Skin of body (tissue), 3 donors: ENCODE measurements at places on chromosomes 3 and 15. TPM values are rescaled to one million over a fixed set of nuclear protein-coding genes. Genes with fewer than 3 reads are reported as not detected.

GRCh38 chr3:69120879-69121464 is 1.4 kb downstream of the LMOD3 start:
- peak; percentile 19 for DNase-seq

DNA sequence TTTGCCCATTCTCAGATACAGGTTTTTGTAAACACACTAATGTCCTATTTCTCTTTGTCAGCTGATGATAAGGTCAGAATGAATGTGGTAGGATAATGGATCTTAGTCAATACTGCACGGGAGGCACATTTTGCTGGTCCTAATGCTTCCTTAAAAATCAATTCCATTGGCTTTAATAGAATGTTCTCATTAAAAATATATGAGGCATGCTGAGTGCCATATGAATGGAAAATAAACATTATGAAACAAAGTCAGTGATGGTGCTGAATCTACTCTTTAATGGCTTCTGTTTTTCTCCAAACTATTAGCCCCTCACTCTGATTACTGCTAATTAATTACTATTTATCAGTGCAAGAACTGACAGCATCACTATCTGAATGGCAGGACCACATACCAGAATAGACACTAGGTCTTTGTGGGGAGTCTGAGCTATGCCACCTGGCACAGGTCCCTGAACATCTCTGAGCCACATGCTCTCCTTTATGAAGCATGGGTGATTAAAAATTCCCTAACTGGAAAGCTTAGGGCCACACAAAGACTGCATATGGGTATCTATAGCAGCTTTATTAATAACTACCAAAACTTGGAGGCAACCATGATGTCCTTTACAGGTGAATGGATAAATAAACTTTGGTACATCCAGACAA is 278.9 kb downstream of the MEX3B start:
- DNase-seq = no peak

GRCh38 chr3:38614091-38614490 is 35.4 kb downstream of the SCN5A start:
- DNase-seq = no peak

DNA sequence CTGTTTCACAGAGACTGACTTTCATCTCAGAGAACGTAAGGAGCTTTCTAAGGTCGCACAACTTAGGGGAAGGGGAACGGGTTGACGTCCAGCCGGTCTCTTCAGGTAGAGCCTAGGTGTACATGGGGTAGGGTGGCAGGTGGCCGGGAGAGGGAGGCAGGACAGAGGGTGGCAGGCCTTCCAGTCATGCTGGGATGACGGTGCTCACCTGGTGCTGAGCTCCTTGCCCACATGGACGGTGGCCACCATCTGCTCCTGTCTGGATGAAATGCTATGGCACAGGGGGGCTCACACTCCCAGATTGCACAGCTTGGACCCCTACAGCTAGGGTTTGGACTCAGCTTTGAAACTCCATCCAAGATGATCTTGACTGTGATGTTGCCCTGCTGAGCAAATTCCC is 144.5 kb downstream of the ATP10A start:
- DNase-seq = no peak

- no peak for DNase-seq
These were observed 85.0 kb upstream of the DPH6 start for GRCh38 chr15:35630985-35631384.

Gene DAZL
- not detected for total RNA-seq

Gene LEKR1
- total RNA-seq = 0.69 TPM

DNA sequence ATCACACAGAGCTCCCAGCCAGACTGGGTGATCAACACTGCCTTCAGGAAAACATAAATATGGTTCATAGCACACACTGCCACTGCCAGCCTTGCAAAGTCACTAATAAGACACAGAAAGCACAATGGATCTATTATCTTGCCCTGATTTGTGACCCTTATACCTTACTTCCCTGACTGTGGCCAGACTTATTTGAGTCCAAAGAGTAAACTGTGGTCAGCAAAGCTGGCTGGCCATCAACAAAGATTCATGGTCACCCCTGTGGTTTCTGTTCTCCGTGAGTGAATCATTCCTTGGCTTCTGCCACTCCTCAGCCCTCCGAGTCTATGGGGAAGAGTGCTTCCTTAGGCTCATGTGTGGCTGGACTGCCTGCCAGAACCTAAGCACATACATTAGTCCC is 437.7 kb downstream of the RAP2B start:
- no peak for DNase-seq

DNA sequence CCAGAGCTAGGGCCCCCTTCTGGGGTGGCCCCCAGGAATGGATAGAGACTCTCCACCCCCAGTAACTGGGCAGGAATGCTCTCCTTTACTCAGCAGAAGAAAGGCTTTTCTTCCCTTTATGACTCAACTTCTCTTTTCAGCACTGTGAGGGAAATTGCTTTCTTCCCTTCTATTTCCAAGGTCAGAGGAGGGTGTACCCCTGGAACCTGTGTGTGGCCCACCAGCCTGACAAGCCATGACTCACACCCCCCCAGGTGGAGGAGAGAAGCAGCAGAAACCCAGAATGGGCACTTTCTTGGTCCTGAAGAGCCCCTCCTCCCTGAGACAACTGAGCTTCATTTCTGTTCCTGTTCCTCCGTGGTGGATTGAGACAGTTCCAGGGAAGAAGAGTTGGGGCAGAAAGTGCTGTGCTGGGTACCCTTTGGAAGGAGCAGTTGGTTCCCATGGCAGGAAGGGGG is 2.7 kb upstream of the ANKRD63 start:
- no peak for DNase-seq

Gene HGD
- not detected for total RNA-seq

- no peak for DNase-seq
These were observed 15.8 kb downstream of the RUVBL1 start for GRCh38 chr3:128107834-128108233.

Gene PPP1R14D
- not detected for total RNA-seq

Gene CHRM5
- total RNA-seq = not detected

DNA sequence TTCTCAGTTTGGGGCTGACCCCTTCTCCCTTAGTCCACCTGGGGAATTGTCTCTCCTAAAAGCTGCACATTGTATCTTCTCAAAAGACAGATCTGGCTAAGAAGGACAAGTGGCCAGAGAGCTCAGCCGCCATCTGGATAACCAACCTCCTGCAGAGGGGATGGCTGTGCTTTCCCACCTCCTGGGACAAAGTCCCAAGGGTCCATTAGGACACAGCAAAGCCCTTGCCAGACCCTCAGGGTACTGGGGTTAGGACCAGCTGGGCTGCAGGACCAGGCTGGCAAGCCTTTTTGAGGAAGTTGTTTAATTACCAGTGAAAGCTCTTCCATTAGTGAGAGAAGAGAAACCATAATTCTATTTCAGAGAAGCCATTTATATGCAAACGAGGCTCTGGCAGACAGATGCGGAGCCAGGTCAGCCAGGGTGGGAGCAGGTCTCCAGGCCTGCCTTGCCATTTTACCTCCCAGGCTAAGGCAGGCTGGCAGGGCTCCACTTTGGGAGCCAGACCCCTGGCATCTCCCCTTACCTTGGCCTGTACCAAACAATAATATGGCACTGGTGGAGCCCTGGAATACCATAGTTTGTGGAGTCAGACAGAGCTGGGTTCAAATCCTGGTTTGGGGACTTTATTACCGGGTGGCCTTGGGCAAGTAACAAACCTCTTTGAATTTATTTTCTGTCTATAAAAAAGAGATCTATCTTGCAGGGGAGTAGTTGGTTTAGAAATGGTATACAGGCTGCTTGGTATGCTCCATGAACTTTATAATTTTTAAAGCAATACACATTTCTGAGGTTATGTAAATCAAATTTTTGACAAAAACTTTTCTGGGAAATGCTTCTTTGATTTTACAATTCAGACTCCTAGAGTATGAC is 17.9 kb downstream of the SHF start:
- no peak for DNase-seq

Gene PCBP4
- total RNA-seq = 13.6 TPM

DNA sequence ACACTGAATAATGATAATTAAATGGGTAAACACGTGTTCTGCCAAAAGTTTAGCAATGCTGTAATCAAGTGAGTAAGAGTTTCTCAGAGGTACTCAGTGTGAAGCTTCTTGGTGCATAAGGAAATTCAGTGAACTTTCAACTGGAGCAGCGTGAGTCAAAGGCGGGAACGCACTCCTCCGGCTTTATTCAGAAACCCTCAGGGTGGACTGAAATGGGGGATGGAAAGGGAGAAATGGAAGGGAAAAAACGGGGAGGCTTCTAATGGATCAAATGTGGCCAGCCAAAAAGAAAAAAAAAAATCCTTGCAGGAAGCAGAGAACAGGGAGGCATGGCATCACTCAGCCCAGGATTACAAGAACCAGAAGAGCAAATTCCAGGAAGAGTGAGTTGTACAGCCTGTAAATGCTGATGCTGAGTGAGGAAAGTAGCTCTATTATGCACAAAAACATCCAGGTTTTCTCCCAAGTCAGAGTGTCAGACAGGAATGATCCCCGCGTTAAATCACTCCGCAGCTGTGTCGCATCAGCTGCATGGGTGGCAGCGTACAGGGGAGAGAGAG is 85.3 kb downstream of the ASB7 start:
- DNase-seq = peak; percentile 20

- DNase-seq = no peak
These were observed 60.2 kb downstream of the MAP3K13 start for GRCh38 chr3:185423178-185423577.

DNA sequence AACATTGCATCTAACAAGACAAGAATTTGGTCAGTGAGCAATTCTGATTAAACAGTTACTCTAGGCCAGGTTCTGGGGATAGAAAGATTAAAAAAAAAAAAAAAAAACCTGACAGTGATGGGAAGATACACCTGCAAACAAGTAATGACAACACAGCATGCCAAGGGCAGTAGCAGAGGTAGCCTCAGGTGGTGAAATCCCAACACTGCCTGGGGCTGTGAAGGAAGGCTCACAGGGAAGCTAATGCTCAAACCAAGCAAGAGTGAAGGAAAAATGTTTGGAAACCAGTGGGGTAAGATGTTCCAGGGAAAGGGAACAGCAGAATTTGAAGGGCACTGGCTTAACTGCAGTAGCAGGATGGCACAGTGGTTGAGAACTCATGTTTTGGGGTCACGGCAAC is 8.9 kb downstream of the RTP2 start:
- DNase-seq = no peak

- peak; percentile 92 for DNase-seq
These were observed 161.6 kb downstream of the GAP43 start for GRCh38 chr3:115784739-115785536.

GRCh38 chr3:155853214-155854140 is 750 bp downstream of the SLC33A1 start:
- DNase-seq = no peak

Gene CRBN
- 81.0 TPM for total RNA-seq

GRCh38 chr15:79282371-79283251 is at the start of gene ANKRD34C:
ANKRD34C (plus strand) TSS chr15:79282722; CDS start chr15:79293285, 10,563 bp downstream.
- no peak for DNase-seq

Gene GOLGA6L24
- not detected for total RNA-seq

GRCh38 chr3:139689122-139689521 is 11.3 kb upstream of the NMNAT3 start:
- no peak for DNase-seq

GRCh38 chr3:171397089-171397488 is 63.1 kb downstream of the TNIK start:
- no peak for DNase-seq

GRCh38 chr3:56654460-56654859 is 28.6 kb downstream of the TASOR start:
- no peak for DNase-seq

- no peak for DNase-seq
These were observed 38.4 kb upstream of the SLC6A6 start for GRCh38 chr3:14363991-14364390.

DNA sequence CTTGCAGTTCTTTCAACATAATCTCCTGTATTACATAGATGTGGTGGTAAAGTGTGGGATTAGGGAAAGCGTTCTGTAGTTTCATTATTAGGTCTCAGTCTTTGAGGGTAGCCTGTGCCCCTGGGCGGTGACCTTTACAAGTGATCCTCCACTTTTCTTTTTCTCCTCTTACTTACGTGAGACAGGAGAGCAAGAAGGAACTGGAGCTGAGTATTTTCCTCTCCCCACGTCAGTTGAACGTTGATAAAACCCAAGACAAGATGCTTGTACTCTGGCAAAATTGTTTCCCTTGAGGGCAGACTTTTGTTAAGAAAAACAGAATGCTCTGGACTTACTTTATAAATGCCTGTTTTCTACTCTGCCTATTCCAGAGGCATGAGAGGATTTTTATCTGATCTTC is 378.7 kb downstream of the ZNF385D start:
- no peak for DNase-seq

Gene TMCO5A
- total RNA-seq = not detected

DNA sequence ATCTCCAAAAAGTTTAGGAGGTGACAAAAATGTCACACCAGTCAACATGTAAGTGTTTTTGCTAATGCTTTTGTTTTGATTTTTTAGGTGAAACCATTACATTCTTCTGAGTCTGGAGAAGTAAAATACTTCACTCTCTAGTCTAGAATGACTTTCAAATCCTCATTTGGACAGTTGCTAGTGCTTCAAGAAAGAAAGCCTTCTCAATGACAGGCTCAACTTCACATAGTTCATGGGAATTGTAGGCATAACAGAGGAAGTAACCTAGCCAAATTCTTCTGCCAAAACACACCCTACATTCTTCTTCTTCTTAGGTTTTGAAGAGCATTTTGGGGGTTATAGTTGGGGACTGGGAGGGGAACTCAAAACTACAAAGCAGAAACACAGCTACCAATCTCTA is 29.4 kb upstream of the HEG1 start:
- DNase-seq = no peak

DNA sequence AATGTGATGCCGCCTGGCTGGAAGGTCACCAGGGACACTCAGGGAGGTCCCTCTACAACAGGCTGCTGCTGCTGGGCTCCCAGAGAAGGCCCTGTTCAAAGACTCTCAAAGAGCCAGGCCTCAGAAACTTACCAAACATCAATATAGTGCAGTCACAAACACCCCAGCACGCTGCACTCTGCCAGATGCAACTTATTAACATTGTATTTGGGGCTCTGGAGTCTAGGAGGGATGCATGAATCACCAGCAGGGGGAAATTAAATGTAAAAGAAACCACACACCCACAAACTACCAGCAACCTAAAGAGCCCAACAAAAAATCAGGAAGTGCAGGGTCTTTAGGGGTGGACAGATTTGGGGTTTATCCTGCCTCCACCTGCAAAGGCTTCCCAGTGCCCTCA is 74.6 kb upstream of the SPATA12 start:
- peak; percentile 55 for DNase-seq

- no peak for DNase-seq
These were observed 62.1 kb downstream of the RASGRF1 start for GRCh38 chr15:79028411-79028964.

GRCh38 chr3:135532021-135532420 is 433.5 kb upstream of the PPP2R3A start:
- no peak for DNase-seq

DNA sequence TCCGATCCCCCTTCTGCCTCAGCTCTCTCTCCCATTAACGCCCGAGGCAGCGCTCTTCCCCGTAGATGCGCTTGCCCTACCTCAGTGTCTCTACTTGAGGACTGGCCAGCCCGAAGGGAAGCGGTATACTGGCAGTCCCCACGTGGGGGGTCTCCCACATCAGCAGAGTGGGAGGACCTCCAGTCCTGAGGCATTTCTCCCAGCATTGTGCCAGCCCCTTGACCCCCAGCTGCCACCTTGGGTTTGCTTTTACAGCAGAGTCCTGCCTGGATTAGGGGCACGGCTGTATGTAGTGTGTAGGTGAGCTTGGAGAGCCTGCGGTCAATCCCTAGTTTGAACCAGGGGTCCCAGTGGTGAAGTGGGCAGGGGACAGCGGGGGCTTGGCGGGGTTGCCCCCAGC is 767 bp downstream of the SEMA3F start:
- DNase-seq = no peak

Gene LMAN1L
- total RNA-seq = 0.20 TPM
